ENCODE measurements at places on chromosomes 7 and 10.
A peak's percentile ranks its signal among the peaks of the same experiment; 100 is the strongest.

GRCh38 chr10:106457522-106457921 is 707.0 kb downstream of the SORCS1 start:
- DNase-seq: no peak

DNA sequence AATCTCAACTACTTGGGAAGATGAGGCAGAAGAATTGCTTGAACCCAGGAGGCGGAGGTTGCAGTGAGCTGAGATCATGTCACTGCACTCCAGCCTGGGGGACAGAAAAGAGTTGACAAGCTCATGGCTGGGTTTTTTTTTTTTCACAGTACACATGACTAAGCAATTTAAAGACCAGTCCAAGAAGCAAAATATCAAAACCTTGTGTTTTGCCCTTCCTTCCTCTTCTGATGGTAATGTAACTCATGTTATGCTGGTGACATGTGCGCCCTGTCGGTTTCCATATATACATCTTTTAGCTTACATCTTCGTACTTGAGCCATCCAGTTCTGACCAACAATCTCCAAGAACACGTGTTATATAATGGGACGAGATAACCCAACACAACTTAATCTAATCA is 237.7 kb upstream of the PLXDC2 start:
- no peak for DNase-seq

GRCh38 chr10:62063795-62064472 is 162.4 kb downstream of the ARID5B start:
- DNase-seq: no peak

- no peak for DNase-seq
These were observed 53.4 kb downstream of the WNT2 start for GRCh38 chr7:117269417-117269816.

- DNase-seq: no peak
These were observed 10.2 kb upstream of the HKDC1 start for GRCh38 chr10:69209787-69210484.

DNA sequence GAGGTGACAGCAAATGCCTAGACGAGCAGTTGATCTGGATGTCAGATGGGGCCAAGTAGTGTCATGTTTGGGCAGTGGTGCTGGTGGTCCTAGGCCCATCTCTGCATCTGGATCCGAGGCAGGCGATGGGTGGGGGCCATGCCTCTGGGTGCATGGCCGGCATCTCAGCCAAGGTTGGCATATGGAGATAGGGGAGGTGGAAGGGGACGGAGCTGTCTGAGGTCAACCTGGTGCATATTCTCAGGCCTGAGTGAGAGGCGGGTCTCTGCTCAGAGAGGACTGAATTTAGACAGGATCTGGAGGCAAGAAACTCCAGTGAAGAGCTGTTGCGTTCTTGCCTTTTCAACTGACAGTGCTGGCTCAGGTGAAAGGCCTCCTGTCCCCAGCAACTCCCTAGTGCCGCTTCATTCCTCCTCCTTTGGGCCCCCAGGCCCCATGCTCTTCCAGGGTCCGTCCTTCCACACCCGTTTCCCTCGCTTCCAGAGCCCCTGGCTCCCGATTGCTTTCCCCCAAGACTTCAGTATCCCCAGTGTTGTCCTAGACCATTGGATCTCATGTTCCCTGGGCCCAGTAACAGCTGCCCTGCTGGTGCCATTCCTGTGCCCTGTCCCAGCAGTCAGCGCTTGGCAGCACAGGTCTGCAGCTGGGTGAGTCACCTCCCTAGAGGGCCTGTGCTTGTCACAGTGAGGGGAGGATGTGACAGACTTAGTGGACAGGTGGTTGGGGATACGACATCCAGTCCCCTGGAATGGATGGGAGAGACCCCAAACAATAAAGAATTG is 32.6 kb downstream of the GBX1 start:
- peak; percentile 57 for DNase-seq

GRCh38 chr10:113129117-113129516 is 179.1 kb downstream of the TCF7L2 start:
- no peak for DNase-seq

GRCh38 chr7:149196705-149197171 is 1.4 kb downstream of the ZNF282 start:
- no peak for DNase-seq

GRCh38 chr10:21097926-21098355 is 200.8 kb upstream of the NEBL start:
- no peak for DNase-seq

GRCh38 chr7:106134241-106134640 is 22.1 kb upstream of the SYPL1 start:
- DNase-seq: no peak

GRCh38 chr10:117578999-117579590 is 36.5 kb downstream of the EMX2 start:
- no peak for DNase-seq

- no peak for DNase-seq
These were observed 247.3 kb upstream of the PITRM1 start for GRCh38 chr10:3419719-3420495.

DNA sequence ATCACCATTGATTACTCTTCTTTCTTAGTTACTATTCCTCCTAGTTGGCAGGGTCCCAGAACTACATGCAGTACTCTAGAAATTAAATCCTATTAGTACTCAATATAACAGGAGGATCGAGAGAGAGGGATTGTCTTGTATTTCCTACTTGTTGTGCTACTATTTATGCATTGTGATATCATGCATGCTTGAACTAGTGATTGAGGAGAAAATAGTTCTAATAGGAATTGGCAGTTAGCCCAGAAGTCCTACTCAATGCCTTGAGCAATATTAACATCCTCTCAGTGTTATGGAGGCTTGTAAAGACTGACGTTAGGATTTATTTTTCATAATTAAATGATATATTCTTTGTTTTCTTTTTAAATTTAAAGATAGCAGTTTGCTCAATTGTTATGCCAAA is 67.4 kb downstream of the FOXP2 start:
- DNase-seq: no peak

DNA sequence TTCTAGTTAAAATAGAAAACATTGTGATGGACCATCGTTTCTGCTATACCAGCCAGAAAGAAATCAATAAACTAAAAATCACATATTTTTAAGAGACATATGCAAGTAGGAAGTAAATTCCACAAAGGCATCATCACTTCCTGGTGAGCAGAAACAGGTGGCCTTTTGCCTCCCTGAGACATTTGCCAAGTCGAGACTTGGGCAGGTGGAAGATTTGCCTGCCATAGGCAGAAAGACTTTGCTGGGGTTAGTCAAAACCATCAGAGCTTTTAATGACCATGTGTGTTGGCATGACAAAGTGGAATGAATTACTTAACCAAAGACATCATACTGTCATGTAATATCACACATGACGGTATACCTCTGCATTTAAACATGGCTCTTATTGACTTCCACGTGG is 66.0 kb upstream of the FGL2 start:
- DNase-seq: no peak

- DNase-seq: no peak
These were observed 3.3 kb upstream of the THSD7A start for GRCh38 chr7:11835260-11835659.

- DNase-seq: no peak
These were observed 600.5 kb downstream of the MAGI2 start for GRCh38 chr7:78852951-78853350.

- DNase-seq: no peak
These were observed 16.2 kb downstream of the CCDC3 start for GRCh38 chr10:12985347-12985746.

DNA sequence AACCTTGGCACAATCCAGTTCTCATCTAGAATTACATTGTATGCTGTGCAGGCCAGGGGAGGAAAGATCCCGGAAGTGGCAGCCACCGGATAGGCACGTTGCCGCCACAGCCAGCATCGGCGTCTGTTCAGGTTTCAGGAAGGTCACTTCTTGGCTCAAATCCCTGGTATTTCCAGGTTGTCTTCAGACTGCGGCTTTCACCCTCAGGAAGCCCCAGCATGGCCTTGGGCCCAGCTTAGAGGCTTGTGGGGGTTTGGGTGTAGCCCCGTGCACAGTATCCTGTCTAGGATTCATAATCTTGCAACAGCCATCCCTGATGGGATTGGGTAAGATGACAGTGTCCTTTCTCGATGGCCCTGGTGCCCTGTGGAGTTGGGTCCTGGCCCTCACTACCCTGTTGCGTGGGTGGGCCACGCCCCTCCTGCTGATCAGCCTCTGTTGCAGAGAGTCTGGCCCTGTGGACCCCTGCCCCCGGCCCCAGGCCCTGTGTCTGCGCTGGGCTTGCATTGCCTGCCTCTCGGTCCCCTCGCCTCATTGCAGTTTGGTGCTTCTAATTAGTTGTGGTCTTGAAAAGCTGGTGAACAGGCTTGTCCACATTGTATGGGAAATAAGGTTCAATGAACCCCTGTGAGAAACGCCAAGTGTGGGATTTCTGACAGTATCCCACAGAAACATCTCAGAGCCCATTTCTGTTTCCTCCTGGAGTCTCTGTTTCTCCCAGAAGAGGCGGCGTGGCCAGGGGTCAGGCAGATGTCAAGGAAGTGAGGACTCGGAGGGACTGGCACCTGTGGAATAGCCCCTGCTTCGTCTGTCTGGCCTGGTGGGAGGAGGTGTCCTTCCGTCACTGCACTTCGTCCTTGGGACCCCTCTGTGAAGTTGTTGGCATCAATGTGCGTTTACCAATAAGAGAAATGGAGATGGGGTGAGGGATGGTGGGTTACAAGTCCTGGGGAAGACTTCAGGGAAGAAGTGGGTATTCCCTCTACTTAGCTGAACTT is 77.5 kb downstream of the MGMT start:
- no peak for DNase-seq

GRCh38 chr10:83272666-83273434 is 866.5 kb upstream of the GHITM start:
- no peak for DNase-seq

- no peak for DNase-seq
These were observed 7.2 kb downstream of the HABP2 start for GRCh38 chr10:113560071-113560470.

- DNase-seq: no peak
These were observed 34.4 kb downstream of the ASAH2 start for GRCh38 chr10:50216894-50217293.

GRCh38 chr7:136891850-136892249 is 23.4 kb downstream of the CHRM2 start:
- DNase-seq: no peak

DNA sequence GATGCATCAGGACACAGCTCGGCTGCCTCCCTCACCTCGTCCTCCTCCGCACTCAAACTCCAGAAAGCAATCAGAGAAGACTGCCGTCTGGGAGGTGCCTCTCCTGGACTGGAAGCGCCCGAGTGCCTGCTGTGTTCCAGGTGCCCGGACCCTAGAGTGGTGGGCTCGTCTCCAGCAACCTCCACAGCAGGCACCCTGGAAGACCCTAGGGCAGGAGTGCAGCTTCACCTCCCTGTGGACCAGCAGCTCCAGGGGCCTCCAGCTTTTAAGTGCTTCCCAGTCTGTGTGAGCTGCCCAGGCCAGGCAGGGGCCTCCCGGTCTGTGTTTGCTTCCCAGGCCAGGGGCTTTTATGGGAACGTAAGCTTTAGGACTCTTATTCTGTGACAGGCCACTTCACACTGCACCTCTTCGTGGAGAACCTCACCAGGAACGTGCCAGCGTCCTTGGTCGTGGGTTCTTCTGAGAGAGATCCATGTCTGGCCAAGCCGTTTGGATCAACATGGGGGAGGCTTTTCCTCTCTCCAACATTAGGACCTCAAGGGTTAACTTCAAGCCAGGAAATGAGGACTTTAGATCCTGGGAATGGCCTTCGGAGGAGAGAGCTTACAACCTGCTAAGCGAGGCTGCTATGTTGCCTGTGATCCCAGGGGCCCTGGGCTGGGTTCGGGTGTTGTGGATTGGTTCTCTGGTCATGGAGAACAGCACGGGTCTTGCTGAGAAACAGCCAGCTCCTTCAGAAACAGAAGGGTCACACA is 5.9 kb upstream of the PWWP2B start:
- peak; percentile 78 for DNase-seq

DNA sequence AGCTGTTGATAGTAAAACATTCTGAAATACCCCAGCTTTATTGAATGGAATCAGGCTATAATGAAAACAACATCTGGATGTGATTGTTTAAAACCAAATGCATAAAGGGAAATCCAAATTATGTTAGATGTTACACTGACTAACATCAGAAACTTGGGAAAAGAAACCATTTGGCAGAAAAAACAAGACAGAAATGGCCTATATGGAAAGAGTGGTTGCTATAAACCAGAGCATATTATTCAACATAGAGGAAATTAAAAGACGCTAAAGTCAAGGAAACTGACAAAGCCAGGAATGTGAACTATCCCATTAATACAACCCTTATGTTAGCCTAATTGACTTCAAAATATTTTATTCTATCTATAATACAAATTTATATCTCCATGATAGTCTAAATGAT is 53.0 kb upstream of the CABCOCO1 start:
- DNase-seq: no peak

DNA sequence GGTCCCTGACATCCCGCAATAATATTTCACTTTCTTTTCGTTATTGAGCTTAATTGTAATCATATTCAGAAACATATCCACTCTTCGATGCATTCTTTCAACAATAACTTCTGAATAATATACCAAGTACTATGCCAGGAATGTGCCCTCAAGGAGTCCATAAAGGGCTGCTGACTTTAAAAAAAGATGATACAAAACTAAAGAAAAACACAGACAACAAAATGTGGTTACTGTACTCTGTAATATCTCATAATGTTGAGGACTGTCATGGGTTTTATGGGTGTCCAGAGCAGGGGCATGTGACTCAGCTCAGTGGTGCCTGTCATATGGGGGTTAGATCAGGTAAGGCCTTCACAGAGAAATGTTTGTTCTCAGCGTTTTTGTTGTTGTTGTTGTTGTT is 73.7 kb downstream of the ARL4A start:
- no peak for DNase-seq

DNA sequence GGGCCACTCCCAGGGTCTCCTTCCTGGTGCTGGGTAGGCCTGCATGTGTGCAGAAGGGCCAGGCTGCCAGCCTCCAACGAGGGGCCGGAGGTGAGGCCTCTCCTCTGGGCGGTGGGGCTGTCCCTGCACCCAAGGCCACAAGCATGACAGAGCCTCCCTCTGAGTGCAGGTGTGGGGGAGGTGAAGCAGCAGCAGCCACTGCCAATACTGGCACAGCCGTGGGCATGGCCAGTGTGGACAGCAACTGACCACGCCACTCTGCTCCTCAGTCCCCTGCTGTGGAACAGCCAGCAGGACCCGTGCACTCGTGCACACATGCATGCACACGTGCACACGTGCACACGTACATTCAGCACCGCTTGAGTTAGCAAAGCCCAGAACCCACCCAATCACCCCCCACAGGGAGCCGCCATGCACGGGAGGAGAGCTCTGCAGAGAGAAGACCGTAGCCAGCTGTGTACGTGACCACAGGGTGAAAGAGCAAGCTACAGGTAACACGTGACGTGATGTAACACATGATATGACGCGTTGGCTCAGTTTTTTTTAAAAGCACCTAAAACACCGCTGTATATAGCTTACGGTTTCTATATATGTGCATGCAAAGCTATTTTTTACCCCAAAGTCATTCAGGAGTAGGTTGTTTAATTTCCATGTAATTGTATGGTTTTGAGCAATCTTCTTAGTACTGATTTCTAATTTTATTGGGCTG is 23.1 kb downstream of the PAPOLB start:
- peak; percentile 70 for DNase-seq

DNA sequence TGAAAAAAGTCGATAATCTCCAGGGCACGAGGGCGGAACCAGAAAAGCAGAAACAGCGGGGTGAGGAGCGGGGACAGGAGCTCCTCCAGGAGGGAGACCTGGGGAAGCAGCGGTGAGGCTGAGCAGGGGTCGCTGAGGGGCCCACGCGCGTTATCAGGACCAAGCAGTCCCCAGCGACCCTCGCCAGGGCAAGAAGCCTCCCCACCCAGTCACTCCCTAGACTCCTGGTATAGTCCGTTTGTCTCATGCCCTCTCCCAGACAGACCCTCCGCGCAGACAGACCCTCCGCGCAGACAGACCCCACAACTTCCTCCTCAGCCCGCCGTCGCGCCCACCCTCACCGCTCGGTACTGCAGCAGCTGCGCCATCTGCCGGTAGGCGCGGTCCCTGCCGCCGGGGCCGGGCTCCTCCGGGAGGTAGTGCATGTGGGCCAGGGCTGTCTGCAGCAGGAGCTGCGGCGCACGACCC is 6.3 kb downstream of the ATG9B start:
- DNase-seq: peak; percentile 92

All from posterior vena cava (tissue), 2 donors.